AG09319 (cell line): ENCODE measurements at places on chromosomes 3 and 15.

DNA sequence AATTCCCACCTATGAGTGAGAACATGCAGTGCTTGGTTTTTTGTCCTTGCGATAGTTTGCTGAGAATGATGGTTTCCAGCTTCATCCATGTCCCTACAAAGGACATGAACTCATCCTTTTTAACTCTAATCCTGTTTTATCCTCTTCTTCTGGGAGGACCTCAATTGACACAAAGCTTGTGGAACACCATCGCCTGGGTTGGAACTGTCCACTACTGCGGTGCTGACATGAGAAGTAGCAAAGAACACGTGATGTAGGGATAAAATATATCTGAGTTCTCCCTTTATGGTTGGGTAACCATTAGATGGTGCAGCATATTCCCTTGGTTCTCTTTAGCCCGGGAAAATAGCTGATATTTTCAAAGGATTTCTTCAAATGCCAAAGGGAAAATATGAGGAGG lies 105.3 kb upstream of the TOPAZ1 start:
- DNase-seq = no peak

- DNase-seq = no peak
These were observed 12.6 kb downstream of the PTH1R start for GRCh38 chr3:46890132-46890531.

DNA sequence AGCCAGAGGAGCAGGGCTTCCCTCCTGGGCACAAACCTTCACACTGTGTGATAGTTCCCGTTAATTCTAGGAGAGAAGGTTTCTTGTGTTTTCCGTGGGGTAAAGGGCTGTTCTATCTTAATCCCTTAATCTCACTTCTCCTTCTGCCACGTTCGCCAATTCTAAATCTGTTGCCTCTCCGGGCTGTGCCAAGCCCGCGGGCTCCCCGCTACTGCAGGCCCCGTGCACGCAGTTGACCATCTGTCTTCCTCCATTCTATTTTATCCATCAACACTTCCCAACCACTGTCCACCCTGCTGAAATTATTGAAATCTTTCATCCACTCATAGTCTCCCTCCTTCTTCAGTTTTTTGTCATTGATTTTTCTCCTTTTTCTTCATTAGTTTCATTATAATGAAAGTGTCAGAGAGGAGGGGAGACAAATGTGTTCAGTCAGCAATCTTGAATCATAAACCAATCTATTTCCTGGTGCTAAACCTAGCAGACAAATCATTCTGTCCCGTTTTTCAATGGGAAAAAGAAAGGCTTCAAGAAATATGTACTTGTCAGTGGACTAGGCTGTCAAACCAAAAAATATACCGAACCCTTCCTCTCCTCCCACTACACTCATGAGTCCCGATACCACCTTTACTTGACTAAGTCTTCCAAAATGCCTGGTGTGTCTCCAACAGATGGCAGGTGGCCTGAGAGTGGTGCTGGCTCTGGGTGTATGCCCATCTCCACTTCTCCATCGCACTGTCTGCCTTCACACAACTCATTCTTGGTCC lies 39.6 kb downstream of the SLCO2A1 start:
- no peak for DNase-seq

- DNase-seq = no peak
These were observed 92.7 kb downstream of the UACA start for GRCh38 chr15:70670680-70671079.

- DNase-seq = no peak
These were observed 52.1 kb upstream of the TLE3 start for GRCh38 chr15:70149667-70150404.

DNA sequence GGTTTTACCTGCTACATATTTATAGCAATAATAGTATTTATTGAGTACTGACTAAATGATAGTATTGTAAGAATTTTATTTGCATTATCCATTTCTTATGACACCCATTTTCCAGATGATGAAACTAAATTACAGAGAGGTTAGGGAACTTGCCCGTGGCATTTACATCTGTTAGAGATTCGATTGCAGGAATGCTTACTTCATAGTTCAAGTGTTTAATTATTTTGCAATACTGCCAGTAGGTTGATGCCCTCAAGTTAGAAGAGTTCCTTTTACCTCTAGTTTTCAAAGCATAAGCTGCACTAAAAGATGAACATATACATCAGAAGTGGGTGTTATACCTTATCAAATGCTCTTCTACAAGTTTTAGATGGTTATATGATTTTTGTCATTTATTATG lies 362.8 kb upstream of the RGMA start:
- DNase-seq = no peak

GRCh38 chr3:107142171-107142570 lies 235.1 kb upstream of the CCDC54 start:
- DNase-seq = no peak

DNA sequence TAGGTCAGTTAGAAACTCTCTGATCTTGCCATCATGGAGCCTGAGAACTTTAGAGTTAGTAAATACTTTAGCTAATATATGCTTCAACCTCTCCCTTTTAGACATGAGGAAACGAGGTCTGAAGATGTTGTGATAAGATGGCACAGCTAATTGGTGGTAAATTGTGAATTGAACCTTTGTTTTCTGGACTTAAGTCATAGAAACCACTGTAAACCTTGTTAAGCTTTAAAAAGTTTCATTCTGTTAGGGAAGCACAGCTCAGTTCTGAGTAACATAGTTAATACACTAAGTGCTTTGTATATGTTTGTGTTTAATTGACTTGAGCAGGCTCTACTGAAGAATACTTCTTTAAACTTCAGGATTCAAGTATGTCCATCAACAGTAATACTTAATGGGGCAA lies 108.6 kb downstream of the AKAP13 start:
- DNase-seq = no peak

DNA sequence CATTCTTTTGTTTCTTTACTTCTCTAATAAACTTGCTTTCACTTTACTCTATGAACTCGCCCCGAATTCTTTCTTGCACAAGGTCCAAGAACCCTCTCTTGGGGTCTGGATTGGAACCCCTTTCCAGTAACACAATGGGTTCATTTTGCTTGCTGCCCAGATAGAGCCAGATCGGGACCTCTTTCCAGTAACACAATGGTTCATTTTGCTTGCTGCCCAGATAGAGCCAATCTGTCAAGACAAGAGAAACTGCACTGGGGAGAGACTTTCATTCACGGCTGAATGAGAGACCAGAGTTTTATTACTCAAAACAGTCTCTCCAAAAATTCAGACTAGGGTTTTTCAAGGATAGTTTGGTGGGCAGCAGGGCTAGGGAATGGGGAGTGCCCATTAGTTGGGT lies 25.4 kb downstream of the METTL6 start:
- DNase-seq = no peak

GRCh38 chr3:183554377-183554776 lies 1.1 kb downstream of the KLHL6 start:
- DNase-seq = no peak

DNA sequence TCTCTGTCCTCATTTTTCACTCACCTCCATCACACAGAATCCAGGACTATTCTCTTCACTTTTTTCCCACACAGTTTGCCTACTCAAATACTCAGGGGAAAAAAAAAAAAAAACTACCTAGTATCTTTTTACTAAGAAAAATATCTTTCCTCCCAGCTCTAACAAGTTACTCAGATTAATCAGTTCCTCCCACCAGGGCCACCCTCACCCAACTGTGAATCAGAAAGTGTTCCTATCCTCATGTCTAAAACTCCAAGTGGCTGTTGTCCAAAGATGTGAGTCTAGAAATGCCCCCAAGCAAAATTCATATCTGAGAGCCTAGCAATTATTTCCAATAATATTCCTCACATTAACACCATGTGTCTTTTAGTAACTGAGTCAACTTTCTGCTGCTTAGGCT lies 268.0 kb downstream of the ERC2 start:
- no peak for DNase-seq

DNA sequence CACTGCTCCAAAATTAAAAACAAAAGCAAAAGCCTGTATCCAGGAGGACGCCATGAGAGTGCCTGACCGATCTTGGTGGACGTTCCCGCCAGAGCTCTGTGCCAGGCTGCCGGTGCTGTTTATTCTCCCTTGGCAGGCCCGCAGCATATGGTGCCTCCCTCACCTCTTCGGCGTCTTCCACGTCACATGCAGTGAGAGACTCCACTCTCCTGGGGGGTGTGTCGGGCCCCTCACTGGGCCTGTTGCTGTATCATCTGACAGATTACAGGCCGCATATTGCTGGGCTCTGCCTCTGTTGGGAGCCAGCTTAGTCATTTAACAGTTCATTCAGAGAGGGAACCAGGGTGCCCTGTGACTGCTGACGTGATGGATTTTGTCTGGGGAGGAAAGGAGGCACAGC lies 86.4 kb upstream of the ARRDC4 start:
- no peak for DNase-seq

- no peak for DNase-seq
These were observed 177.7 kb downstream of the UACA start for GRCh38 chr15:70585707-70586034.

- no peak for DNase-seq
These were observed 119.1 kb upstream of the ADAMTS9 start for GRCh38 chr3:64806668-64807605.

- no peak for DNase-seq
These were observed 20.6 kb downstream of the GRM2 start for GRCh38 chr3:51727500-51727899.

- DNase-seq = no peak
These were observed 33.2 kb downstream of the TUBGCP4 start for GRCh38 chr15:43404130-43404529.

DNA sequence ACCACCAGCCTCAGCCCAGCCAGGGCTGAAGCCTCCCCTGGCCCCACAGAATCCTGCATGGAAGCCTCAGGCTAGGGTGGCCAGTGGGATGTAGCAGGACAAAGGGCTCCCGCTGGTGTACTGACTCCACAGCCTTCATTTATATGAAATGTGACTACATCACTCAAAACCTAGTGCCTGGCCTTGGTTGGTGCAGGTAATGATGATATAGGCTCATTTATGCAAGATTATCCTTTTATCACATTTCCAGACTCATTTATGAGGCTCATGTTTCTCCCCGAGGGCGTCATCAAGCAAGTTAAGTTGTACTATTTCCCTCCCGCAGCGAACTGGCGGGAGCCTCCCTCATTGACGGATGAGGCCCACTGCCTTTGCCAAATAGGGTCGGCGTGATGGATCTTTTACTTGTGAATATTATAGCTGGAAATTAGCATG lies 179.1 kb upstream of the SMAD3 start:
- no peak for DNase-seq

DNA sequence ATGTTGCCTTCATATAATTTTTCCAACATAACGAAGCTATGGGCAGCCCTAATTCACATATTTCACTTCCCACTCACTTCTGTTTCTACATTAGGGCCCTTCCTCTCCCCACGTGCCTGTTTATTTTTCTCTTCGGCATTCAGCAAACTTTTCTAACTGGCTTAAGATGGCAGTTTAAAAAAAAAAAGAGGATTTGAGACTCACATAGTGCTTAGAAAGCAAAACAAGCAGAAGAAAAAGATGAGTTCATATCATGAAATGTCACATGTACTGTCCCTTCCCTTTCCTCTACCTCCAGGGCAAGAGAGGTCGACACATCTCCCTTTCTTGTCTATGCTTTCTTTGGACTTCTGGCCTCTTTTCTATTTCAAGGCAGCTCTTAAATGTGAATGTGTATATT lies 30.6 kb downstream of the SLC49A4 start:
- DNase-seq = no peak

- no peak for DNase-seq
These were observed 188.7 kb upstream of the TPM1 start for GRCh38 chr15:62853841-62854225.

DNA sequence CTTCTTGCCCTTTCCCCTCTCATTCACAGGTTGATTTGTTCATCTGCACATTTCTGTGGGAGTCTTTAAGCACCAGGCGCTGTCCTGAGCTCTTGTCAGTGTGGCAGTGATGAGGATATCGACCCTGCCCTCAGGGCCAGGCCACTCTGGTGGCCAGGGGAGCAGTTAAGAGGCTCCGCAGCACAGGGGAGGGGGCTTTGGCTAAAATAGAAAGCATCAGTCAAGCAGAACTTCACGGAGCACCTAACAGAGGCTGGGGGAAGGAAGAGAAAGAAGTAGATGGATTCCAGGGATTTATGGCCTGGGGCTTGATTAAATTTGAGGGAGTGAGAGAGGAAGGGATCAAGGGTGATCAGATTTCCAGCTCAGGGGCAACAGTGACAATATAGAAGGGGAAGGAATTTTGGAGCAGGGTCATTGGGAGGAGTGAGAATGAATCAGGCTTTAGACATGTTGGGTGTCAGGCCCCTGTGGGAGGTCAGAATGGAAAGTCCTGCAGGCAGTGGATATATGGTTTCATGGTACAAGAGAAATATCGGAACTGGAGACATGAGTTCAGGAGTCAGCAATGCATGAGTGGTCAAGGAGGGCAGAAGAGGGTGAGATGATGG lies 73.0 kb upstream of the GLCE start:
- no peak for DNase-seq

DNA sequence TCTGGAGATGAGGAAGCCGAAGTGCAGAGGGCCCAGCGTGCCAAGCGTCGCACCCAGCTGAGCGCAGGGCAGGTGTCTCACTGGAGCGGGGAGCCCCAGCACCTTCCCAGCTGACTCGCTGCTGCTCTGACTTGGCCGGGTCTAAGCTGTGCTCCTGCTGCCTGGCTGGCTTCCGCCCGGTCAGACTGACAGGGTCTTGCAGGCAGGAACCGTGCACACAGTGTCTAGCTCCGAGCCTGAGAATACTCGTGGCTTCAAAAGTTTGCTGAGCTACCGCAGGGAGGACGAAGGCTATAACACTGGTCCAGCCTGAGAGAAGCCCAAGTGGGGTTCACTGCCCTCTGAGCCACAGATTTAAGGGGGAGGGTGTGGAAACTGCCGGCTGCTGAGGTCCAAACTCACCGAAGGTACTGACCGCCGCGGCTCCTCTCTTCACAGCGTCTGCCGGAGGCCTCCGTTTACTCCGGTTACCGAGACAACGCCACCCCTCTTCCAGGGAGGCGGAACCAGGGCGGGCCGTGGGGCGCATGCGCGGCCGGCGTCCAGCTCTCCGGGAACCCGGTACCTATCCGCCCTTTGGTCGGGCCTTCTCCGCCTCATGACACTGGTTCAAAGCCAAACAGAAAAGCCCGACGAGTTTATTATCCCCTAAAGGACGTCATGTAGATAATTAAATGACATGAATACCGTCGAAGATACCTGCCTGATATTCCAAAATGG lies at the start of gene CFAP44:
Gene CFAP44, minus strand, starts transcription at position 443 of the 720 bp plus-strand sequence. CDS start 7,829 bp downstream, outside the sequence.
- DNase-seq = peak; percentile 15
